ENCODE measurements at places on chromosomes 13 and 19.

DNA sequence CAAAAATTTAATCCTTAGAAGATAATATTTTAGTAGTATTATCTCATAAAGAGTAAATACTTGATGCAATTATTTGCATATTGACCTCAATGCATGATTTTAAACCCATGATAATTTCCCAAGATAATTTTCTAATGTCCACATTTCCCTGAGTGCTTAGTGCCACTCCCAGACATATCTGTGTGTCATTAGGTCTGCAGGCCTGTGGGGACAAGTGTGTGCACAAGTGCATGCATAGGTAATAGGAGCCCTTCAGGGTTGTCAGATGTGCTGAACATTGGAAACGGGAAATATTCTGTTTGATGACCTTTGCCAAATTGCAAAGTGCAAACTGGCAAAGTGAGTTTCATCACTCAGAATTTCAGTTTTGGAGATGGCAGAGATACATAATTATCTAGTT, 369.9 kb downstream of the KLF5 start:
- DNase-seq, result no peak

DNA sequence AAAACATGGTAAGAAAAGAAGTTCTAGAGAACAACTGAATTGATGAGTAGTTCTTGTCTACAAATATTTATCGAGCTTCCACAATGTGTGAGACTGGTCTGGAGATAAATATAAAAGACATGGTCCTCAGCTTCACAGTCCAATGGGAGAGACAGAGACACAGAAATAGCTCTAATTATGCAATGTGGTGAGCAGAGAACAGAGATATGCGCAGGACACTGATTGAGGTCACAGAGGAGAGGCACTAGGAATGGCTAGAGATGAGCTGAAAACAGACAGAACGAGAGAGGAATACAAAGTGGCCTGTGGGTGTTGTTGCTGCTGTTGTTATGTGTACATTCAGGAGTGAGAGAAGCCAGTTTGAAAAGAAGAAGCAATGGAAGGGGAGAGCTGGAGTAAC, 53.2 kb downstream of the GPALPP1 start:
- no peak for DNase-seq

DNA sequence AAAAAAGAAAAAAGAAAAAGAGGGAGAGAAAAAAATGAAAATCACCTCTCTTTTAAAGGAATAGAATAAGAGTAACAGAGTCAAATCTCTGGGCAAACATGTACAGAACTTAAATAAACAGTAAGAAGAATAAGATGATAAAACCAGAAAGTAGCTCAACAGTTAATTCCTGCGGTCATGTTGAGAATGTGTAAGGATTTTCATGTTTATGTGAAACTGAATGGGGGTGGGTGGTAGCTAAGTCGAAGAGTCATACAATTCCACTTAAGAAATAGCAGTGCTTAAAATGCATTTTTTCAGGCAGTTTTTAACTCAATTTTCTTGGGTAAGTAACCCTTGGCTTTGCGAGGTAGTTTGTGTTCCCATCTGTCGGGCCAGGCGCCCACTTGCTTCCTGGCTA, 60.9 kb downstream of the PEX11G start:
- no peak for DNase-seq

DNA sequence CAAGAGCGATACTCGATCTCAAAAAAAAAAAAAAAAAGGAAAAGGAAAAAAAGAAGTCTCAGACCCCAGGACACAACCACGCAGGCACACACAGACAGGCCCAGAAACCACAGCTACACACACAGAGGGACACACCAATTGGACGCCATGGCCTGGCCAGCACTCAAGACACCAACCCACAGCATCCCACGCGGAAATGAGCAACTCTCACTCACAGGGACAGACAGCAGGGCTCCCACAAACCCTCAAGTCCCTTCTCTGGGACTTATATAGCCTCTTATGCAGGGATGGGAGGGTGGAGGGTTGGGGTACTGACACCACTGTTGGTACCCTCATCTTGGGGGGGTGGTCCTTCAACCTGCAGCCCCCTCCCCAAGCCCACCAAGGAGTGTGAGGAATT, 5.9 kb downstream of the NOTCH3 start:
- DNase-seq, result no peak

DNA sequence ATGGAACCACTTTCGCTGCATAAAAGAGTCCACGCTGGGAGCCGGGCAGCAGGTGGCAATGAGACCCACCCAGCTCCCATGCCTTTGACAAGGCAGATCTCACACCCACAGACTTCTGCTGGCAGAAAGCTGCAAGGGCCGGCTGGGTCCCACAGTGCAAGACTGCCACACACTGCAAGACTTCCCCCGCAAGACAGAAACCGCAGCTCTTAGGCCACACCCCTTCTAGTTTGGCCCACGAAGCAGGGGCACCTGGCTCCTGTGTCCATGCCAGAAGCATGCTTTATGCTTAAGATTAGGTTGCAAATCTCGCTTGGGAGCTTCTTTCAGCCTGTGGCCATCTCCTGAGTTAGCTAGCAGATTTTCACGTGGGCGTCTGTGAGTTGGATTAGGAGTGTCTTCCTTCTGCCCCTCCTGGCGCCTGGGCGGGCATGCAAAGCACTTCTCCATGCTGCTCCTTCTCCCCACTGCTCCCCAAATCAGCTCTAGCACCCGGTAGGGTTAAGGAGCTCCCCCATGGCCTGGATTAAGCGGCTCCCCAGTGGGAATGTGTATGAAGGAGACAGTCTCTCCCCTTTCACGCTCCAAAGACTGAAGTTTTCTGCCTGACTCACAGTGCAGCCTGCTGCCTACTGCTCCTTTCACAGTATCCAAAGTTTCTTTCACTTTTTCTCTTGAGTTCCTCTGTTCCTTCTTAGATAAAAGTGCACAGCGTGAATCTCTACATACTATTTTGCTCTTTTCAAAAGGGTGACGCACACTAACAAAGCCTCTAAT, 17.7 kb downstream of the GPC6 start:
- DNase-seq, result no peak

DNA sequence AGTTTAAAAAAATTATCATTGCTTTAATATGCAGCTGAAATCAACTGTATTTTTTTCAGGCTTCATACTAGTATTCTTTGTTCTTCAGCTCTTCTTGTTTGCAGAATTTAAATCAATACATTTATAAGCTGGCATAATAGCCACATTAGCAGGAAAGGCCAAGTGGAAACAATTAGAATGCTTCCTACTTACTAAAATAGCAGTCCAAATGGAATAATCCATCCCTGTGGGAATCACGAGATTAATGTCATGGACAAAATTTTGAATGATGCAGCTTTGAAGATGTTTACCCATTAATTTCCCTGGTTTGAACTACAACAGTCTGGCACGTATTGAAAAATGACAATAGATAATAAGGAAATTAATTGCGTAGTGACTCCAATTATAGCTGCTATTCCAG, 2650.8 kb downstream of the PCDH9 start:
- DNase-seq, result no peak
